ENCODE measurements at places on chromosomes 5 and 9.

DNA sequence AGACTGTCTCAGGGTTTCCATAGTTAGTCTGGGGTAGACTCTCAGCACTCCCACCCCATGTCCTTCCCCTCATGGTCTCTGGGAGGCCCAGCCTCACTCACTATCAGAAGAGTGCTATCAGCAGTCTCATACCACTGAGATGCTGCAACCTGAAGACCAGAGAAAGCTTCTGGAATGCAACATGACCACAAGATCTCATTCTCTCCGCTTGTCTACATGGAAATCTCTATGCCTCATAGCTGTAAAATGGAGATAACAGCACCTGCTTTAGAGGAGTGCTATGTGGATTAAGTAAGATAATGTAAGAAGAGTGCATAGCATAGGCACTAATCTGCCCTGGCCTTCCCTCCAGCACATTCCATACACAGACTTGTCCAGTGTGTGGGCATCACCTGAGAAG is 47.0 kb upstream of the ZNF169 start:
- no peak for DNase-seq

- no peak for DNase-seq
These were observed 39.5 kb upstream of the SLC12A7 start for GRCh38 chr5:1151316-1151715.

DNA sequence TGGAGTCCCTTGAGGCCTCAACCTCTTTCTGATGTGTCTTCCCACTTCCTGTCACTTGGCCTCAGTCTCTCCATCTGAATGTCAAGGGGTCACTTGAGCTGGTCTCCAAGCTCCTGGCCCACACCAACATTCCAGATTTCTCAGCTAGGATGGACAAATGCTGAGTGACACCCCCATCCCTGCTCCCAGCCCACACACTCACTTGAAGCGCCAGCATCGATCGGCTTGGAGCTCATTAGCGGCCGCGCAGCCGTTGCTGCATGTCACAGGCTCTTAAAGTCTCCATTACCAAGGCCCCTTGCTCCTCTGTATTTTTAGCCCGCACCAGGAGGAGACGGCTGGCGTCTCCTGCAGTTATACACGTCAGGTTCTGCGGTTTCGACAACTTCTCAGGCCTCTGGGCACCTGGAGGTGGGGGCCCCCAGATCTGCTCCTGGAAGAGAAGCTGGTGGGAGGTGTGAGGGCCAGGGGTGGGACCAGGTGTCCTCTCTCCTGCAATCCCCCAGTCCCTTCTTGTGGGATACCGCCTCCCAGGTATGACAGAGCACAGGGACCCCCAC is 33.4 kb upstream of the ARAP3 start:
- no peak for DNase-seq

DNA sequence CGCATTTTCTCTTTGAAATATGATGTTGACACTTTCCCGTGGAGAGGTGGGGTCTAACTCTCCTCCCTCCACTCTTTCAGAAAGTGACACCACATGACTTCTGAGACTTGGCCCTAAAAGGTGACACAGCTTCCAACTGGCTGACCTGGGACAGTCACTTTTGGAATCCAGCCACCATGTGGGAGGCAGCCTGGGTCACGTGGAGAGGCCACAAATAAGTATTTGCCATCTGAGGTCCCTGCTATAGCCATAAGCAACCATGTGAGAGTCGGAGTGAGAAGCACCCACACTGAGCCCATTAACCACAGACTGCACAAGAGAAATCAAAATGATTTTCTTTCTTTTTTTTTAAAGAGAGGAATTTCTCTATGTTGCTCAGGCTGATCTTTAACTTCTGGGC is 4.1 kb upstream of the PHYKPL start:
- DNase-seq: no peak

GRCh38 chr5:35230038-35230611 is at the start of gene PRLR:
PRLR (minus strand) TSS chr5:35230487; CDS start chr5:35089620, 140,867 bp downstream.
- DNase-seq: peak; percentile 36

DNA sequence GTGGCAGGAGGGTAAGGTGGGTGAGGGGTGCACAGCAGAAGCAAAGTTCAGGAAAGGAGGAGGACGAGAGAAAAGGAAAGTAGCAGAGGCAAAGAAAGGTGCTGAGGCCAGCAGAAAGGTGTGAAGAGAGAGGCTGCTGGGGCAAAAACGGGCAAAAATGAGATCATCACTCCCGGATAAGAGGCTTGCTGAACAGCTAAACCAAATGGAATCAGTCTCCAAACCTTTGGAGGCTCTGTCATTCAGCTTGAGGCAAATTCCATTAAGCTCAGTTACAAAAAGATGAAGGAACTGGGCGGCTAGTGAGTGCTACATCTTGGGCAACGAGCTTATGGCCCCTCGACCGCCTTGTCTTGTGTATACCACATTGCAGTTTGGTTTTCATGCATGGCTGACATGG is 136.4 kb downstream of the FSTL4 start:
- DNase-seq: no peak

GRCh38 chr5:17249029-17249634 is 31.7 kb downstream of the BASP1 start:
- no peak for DNase-seq

DNA sequence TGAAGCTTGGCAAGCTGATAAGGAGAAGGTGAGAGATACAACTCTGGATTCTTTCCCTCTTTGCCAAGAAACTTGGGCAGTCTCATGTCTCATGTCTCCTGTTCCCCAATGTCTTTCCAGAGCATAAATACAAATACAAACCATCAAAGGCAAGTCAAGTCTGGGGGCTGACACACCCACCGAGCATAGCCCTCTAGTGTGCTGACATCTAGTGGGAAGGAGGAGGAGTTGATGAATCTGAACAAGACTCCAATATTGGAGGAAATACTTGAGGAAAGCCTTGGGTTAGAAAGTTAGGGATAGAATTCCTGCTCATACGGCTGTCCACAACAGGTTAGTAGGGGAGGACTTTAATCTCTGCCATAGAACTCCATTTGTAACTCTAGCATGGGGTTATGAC is 8.6 kb downstream of the MLANA start:
- DNase-seq: no peak

GRCh38 chr9:111250875-111251842 is 78.9 kb downstream of the OR2K2 start:
- DNase-seq: no peak

DNA sequence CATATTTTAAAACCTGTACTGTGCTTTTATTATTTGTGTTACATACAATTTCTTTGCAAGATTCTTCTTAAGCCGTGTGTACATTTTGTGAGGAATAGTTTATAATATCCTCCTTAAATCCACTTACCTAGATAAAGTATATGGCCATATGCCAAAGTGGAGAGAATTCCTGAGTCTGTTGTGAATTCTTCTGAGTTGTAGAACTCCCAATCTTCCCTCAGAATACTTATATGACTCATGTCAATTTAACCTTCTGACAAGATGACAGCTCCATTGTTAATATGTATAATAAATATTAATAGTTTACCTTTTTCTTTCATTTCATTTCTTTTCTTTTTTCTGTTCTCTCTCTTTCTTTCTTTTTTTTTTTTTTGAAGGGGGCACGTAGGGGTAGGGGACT is 6.0 kb upstream of the RICTOR start:
- DNase-seq: no peak

DNA sequence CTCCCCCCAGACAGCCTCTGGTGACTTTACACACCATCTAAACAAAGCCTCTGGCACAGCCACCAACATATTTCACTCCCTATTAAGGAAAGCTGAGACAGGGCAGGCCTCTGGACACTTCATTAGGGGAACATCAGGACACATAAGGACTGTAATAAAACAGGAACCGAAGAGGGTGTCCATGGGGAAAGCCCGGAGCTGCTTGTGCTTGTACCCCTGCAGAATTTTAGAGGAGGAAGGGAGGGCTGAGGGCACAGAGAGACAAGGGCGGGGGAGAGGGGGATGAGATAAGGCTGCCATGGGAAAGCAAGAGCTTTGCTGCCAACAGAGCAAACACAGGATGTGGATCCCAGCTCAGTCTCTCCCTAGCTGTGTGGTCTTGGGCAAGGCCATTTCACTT is 138.4 kb downstream of the ASTN2 start:
- no peak for DNase-seq

- peak; percentile 80 for DNase-seq
These were observed at the start of gene UNC5A for GRCh38 chr5:176810081-176810597. UNC5A (plus strand) TSS chr5:176810559; CDS start chr5:176810751, 192 bp downstream.

- no peak for DNase-seq
These were observed 85.6 kb downstream of the CDH18 start for GRCh38 chr5:19902316-19902934.

DNA sequence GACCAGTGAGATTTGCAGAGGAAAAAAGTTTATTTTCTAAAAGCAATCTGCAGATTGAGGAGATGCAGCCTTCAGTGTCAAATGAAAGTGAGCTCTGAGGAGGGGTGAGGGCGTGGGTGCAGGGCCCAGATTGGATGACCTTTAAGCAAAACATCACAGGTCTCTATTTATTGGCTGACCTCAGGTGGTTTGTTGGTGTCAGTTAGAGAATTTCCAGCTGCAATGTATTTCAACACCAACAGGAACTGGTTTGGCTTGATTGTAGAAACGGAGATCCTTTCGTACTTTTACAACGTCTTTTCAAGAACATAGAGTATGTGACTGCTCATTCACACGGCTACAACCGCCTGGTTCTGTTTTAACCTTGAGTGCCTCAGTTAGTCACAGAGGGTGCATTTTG is 1069.1 kb downstream of the EFNA5 start:
- peak; percentile 9 for DNase-seq

GRCh38 chr9:135413461-135413860 is 66.1 kb upstream of the PPP1R26 start:
- DNase-seq: no peak

DNA sequence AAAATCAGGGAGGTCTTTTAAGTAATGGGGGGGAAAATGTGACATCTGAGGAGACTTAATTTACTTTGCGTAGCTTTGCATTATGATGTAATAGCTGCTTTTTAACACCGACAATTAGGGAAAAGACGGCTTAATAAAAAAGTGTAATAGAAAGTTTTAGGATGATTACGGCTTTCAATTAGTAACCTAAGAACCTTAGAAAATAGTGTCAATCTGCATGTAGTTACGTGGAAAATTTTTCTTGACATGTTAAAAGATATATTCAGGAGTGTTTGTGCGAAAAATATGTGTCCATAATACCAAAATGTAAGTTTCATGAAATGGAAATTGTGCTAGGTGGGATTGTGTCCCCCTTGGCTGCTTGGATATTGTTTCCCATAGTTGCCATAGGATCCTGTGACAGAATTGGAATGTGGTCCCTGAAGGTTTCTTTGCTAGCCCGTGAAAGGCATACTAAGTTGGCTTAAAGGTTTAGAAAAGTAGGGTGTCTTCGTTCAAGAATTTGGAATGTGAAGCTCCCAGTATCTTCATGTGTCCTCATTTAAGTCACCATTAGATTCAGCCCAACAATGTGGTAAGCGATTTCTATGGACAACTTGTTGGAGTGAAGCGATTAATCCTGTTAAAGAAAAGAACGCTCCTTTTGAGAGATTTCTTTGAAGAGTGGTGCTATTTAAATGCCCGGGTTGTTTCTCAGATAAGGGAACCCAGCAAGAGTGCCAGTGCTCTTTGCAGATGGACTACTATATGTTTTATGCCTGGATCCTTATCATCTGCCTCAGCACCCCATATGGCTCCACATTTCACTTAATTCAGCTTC is 2.0 kb downstream of the RGMB start:
- DNase-seq: no peak

GRCh38 chr9:33172256-33173238 is 5.4 kb upstream of the B4GALT1 start:
- no peak for DNase-seq

- DNase-seq: no peak
These were observed 56.6 kb downstream of the NDUFAF2 start for GRCh38 chr5:61001647-61002046.

DNA sequence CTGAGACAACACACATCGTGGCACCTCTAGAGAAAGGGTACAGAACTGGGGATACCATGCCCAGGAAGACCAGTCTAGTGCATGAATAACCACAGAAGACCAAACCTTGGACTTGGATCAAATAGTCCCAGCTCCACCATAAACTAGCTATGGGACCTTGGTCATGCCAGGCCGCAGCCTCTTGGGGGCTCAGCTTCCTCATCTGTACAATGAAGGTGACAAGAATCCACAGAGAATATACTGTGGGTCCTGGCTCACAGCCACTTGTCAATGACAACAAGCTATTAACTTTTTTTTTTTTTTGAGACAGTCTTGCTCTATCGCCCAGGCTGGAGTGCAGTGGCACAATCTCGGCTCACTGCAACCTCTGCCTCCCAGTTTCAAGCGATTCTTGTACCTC is 3.9 kb downstream of the KYAT1 start:
- DNase-seq: no peak
